ENCODE measurements at places on chromosomes 3 and 15.

- DNase-seq, result no peak
Measured at GRCh38 chr15:32718821-32719716, 1.3 kb downstream of the GREM1 start.

DNA sequence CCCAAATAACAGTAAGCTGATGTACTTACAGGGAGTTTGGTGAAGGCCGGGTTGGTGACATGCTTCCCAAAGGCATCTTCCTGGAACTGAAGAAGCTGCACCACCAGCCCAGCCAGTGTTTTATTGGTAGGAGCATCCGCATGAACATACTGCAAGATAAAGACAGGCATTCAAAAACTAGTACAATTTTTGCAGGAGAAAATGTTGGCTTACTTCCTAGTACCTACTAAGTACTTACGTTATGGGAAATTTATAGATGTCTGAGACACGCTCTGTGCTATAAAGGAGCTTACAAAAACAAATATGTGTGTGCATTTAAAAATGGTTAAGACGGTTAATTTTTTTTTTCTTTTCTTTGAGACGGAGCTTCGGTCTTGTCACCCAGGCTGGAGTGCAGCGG lies 8.9 kb downstream of the SMARCC1 start:
- no peak for DNase-seq

DNA sequence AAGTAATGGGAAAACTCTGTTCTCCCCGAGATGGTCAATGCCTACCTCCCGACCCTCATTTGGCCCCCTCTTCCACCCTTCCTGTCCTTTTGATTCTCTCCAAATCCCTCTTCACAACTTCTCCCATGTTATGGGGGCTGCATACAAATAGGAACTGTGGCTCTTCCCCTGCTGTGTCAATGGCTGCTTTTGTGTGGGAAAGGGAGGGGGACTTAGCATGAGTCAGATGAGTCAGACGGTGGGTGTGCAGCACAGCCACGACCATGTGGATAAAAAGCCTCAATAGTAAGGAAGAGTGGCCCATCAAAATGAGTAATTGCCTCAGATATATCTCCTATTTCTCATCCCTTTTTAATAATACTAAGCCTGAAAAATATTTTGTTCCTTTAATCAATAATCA lies 31.9 kb downstream of the SPATA16 start:
- DNase-seq, result no peak

DNA sequence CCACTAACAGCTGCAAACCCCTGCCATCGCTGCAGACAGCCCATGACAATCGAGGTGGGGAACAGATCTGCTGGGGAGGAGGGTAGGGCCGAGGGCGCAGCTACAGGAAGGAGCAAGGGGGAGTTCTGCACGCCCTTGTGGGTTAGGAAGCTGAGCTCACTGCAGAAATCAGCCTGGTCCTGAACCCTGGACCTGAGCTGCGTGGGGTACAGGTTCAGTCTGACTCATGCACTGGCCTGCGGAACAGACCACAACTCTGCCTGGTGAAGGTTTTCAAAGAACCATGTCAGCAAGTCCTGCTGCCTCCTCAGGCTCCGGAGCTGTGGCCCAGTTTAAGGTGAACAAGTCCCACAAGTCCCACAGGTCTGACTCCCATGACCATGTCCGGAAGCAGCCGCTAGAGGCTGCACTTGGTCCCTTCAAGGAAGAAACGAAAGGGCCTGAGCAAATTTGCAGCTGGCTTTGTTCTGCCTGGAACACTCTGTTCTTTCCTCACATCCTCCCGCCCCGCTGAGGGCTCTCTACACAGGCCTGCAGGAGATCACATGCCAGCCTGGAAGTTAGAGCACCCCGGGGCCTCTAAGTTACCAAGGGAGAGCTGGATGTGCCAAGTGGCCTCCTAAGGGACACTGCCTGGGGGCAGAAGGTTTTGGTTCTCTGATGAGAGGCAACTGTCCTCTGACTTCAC lies 49.4 kb upstream of the AKAP13 start:
- peak; percentile 48 for DNase-seq

GRCh38 chr3:128556907-128557306 lies 63.9 kb upstream of the GATA2 start:
- DNase-seq, result no peak

- no peak for DNase-seq
Measured at GRCh38 chr3:177629276-177629675, 432.0 kb upstream of the TBL1XR1 start.

- DNase-seq, result no peak
Measured at GRCh38 chr3:101203411-101203810, 117.0 kb downstream of the IMPG2 start.

GRCh38 chr15:59792359-59792758 lies 103.2 kb upstream of the BNIP2 start:
- no peak for DNase-seq

DNA sequence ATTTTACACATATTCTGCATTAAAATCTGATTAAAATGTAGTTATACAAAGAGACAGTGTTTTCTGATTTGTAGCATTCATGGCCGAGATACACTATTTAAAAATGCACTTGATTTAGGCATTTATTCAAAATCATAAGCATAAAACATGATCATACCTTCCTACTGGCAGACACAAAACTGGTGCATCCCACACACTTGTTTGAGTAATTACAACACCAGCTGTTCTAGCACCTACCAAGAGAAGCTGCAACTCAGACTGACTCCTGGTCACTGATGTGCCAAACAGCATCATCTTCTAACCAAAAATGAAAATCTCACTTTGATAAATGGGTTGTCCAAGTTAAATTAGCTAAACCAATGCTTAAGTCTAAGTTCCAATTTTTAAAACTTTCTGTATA lies 262.7 kb upstream of the NSMCE3 start:
- no peak for DNase-seq

GRCh38 chr3:159789017-159789416 lies 199.6 kb upstream of the IL12A start:
- DNase-seq, result no peak

GRCh38 chr15:91426412-91426811 lies 326.4 kb downstream of the SV2B start:
- DNase-seq, result no peak

- no peak for DNase-seq
Measured at GRCh38 chr3:13598926-13599886, 50.3 kb downstream of the FBLN2 start.

- no peak for DNase-seq
Measured at GRCh38 chr3:4411236-4411635, 55.8 kb downstream of the SUMF1 start.

- DNase-seq, result no peak
Measured at GRCh38 chr3:87828046-87828445, 230.8 kb downstream of the CGGBP1 start.

- DNase-seq, result no peak
Measured at GRCh38 chr3:37906734-37907282, 45.1 kb downstream of the CTDSPL start.

DNA sequence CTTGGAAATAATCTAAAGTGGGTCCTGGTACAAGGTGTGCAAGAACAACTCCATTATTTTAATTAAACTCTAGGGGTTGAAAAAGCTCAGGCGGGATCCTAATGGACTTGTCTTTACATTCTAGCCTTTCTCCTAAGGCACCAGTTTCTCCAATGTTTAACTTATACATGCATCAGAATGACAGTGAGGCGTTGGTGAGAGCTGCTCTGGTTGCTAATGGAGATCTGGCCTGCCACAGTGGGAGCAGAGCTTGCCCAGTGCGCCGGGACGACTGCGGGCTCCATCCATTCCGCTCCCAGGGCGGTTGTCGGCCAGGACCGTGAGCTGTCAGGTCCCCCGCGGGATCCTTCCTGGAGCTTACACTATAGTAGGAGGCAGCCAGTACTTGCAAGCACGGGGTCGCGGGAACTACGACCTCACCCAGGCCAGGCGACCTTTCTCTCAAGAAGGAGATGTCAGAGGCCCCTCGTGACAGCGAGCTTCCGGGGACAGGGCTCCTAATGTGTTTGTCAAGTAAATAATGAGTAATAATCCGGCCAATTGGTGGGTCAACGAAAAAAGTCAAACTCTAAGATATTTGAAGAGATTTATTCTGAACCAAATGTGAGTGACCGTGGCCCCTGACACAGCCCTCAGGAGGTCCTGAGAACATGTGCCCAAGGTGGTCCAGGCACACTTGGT lies 991 bp upstream of the HIGD1A start:
- DNase-seq, result no peak

GRCh38 chr15:50886139-50886467 lies 22.4 kb upstream of the AP4E1 start:
- no peak for DNase-seq

- DNase-seq, result no peak
Measured at GRCh38 chr3:125148016-125148812, 64.3 kb downstream of the SLC12A8 start.

GRCh38 chr15:71748293-71748718 lies 62.0 kb upstream of the NR2E3 start:
- no peak for DNase-seq

- peak; percentile 26 for DNase-seq
Measured at GRCh38 chr3:68057637-68058320, 403.4 kb upstream of the SUCLG2 start.

DNA sequence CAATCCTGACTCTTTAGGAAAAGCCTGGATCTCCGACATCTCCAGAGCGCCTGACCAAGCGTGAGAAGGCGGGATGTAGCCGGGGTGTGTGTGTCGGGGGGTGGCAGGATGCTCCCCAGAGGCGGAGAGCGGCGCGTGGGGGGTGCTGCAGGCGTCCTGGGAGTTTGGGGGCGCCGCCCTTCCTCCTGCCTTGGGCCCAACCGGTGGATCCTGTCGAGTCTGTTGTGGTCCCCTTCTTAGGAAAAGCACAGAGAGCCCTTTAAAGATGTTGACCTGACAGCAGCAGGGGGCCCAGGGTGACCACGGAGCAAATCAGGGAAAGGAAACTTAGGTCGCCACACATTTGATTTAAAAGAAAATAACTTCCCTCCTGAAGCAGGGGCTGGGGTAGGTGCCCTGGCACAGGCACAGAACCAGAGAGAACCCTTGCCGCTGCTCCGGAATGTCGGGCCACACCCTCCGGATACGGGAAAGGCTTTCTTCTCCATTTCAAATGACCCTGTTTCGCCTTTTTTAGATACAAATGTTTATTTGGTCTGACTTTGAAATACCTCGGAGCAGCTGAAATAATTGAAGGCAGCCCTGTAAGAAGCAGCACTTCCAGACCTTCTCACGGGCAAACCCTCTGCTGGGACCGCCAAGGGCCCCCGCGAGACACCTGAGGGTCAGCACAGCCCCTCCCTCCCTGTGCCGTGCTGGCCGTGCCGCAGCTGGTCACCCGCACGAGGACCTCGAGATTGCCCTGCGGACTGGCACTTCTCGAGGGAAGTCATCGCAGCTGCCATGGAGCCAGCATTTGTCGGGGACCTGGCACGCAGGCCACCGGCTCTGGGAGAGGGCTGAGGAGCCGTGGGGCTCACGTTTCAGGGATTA lies 102.9 kb upstream of the KLF13 start:
- no peak for DNase-seq

DNA sequence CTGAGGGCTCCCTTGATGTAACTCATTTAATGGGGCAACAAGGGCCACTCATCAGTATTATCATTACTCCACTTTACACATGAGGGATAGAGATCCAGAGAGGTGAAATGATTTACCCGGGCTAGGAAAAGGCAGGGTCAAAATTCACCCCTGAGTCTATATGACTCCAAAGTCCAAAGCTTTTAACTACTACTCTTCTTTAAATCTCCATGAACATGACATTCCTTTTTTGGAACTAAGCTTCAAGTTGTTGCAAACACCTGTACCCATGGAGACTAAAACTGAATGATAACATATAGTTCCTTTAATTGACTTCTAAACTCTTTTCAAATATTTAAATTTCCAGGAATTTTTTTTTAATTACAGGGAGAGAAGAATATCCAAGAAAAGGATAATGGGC lies 292.9 kb upstream of the GADL1 start:
- no peak for DNase-seq

DNA sequence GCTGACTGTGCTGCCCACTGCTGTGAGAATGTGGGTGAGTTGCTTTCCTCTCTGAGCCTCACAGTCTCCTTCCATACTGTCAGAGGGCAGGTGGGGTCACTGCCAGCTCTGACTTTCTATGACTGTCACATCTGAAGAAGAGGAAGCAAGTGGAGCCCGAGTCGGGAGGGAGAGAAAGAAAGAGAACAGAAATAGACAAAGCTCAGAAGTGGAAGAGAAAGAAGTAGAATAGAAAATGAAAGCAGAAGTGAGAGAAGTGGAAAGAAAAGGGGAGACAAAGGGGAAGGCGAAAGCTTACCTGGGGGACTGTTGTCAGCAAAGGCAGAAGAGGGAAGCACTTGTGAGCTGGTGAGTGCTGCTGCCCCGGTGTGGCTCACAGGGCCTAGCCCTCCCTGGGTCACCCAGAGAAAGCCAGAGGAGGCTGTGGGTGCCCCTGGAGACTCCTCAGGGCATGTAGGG lies 57.9 kb downstream of the EPHB1 start:
- no peak for DNase-seq

GRCh38 chr15:89674526-89674925 lies 4.6 kb downstream of the PLIN1 start:
- no peak for DNase-seq

DNA sequence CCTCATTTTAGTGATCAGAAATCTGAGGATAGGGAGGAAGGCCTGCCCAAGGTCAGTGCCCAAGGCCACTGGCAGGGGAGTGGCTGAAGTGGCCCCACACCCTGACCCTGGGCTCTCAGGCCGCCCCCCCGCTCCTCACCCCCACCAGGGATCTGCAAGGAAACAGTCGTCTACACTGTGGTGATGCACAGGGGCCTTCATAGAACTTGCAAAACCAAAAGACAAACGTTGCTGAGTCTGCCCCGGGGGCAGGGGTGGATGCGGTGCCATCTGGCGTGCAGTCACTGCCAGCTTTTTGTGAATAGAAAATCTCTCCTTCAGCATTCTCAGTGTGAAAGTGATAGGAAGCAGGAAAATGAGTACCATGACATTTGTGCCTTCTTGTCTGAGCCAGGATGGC lies 41.3 kb downstream of the WHAMM start:
- no peak for DNase-seq

GRCh38 chr3:58989163-58989562 lies 60.7 kb downstream of the CFAP20DC start:
- DNase-seq, result no peak

DNA sequence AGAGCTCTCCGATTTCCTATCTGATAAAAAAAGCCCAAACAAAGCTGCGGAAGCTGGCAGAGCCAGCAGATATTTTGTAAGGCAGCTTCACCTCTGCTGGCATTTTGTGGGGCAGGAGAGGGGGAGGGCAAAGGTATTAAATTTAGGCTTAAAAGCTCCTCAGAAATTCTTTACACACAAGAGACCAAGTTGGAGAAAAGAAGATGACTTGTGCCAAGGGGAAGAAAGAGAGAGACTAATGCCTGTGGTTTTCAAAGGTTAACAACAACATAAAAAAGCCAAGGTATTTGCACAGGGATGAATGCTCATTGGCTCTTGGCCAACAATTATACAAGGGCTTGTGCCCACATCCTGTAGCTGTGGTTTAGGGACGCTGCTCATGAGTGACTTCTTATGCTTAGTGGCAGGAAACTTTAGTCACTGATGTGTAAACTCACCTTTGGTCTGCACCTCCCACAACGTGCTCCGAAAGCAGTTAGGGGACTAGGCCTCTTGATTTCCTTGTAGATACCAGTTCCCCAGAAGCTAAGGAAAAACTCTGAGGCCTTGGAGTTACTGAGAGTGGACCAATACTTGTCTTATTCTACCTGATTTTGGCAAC lies 152.9 kb downstream of the TPRG1 start:
- peak; percentile 56 for DNase-seq
